CD4-positive, alpha-beta T cell treated with Interleukin-6 at 100 ng/mL for 8 hours (primary cell): ENCODE measurements at places on chromosomes 5 and 9.

DNA sequence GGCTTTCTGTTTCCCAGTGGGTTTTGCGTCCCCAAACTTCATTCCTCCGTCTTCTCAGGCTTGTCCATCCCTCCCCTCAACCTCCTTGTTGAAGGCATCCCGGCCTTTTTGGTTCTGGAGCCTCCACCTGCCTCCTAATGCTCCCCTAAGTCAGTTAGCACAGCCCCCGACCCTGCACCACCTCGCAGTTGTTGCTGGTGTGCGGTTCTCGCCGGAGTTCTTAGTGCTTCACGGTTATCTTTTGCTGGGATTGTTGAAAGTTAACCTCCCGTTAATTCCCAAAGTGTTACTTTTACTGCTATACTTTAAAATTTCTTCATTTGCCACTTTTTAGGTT lies 447 bp downstream of the UBLCP1 start:
- no peak for DNase-seq

DNA sequence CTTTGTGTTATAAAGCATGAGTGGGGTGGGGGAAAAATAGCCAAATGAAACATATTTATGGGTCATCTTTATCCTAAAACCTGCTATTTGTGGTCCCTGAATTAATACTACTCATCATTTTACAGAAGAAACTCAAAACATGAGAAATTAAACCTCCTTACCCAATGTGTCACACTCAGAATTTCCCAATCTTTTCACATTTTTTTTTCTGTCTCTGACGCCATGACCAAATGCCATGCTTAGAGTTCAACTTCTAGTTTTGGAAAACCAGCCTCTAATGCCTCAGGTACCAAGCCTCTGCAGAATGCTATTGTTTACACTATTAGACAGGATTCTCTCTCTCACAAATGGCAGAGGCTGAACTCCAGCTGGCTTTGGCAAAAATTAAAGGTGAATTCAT lies 505.5 kb upstream of the WWC1 start:
- DNase-seq = no peak

GRCh38 chr5:13498279-13498678 lies 446.2 kb downstream of the DNAH5 start:
- no peak for DNase-seq

DNA sequence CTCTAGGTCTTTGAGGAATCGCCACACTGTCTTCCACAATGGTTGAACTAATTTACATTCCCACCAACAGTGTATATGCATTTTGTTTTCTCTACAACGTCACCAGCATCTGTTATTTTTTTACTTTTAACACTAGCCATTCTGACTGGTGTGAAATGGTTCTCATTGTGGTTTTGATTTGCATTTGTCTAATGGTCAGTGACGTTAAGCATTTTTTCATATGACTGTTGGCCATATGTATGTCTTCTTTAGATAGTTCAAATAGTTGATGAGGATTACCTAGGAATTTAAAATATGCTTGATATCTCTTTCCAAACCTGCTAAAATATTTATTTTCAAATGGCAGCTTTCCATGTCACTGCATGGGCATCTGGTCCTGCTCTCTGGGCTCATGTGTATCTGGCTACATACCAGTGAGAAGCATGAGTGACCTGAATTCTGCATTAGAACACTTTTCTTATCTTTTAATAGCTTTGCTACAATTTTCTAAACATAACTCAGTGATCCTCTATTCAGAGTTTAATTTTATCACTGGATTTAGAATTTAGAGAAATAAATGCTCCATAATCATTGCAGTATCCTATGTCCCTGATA lies 95.8 kb upstream of the ADAMTS16 start:
- DNase-seq = no peak

DNA sequence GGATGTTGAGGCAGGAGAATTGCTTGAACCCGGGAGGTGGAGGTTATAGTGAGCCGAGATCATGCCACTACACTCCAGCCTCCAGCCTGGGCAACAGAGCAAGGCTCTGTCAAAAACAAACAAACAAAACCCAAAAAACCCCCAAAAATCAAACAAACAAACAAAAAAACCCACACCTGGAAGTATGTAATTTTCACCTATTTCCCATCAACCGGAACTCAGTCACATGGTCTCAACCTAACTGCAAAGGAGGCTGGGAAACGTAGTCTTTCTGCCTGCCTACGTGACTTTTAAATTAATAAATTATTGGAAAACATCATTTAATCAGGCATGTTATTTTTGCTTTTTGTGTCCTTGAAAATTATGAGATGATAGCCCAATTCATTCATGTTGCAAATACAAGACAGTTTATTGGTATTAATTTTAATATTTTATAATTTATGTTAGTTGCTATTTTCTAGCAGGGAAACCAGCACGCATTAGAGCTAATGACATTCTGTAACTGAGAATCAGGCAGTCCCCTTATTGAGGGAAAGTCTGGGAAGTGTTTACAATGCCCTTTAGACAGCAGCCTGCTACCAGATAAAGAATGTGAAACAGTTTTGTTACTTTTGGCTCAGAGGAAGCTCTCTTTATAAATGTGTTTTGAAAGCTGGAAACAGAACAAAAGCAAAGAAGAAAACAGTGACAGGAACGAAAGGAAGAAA lies 110.3 kb downstream of the NXNL2 start:
- DNase-seq = no peak
